DMS79 (cell line): ENCODE measurements at places on chromosomes 11 and 22.

- no peak for DNase-seq
These were observed 51.0 kb upstream of the CSNK2A3 start for GRCh38 chr11:11403763-11404725.

DNA sequence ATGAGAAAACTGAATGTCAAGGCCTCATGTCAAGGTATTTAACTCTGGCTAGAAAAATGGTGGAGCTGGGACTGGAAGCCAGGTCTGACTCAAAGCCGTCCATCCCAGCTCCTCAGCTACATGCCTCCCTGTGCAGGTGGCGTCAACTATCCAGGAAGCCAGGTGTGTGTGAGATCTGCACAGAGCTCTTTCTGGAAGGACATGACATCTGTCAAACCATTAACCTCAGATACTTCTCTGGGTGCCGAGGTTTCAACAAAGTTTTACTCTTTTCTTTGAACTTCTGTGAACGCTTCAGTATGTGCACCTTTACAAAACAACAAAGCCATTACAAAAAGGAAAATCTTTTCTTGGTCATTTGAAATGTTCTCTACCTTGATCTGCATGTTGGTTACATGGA lies 7.0 kb upstream of the CASTOR1 start:
- no peak for DNase-seq

- no peak for DNase-seq
These were observed 23.8 kb upstream of the SCN3B start for GRCh38 chr11:123678246-123678645.

GRCh38 chr11:103587901-103588788 lies 448.3 kb upstream of the DDI1 start:
- DNase-seq, result no peak

DNA sequence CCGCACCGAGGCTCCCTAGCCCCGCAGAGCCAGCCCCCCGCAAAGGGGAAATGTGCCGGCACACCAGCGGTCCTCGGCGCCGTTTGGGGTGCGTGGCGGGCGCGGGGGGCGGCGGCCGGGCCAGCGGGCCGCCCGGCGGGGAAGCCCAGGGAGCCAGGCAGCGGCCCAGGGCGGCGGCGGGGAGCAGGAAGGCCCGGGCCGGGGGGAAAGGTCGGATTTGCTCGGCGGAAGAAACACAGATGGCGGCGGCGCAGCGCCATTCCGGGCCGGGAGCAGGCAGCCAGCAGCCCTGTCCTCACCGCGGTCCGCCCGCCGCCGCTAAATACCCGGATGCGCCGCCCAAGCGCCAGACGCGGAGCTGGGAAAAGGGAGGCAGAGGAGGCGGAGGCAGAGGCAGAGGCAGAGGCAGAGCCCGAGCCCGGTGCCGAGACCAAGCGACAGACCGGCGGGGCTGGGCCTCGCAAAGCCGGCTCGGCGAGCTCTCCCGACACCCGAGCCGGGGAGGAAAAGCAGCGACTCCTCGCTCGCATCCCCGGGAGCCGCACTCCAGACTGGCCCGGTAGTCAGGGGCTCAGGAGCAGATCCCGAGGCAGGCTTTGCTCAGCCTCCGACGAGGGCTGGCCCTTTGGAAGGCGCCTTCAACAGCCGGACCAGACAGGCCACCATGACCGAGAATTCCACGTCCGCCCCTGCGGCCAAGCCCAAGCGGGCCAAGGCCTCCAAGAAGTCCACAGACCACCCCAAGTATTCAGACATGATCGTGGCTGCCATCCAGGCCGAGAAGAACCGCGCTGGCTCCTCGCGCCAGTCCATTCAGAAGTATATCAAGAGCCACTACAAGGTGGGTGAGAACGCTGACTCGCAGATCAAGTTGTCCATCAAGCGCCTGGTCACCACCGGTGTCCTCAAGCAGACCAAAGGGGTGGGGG lies 2.6 kb upstream of the GCAT start:
- no peak for DNase-seq

GRCh38 chr11:75625991-75626888 lies 42.6 kb downstream of the MAP6 start:
- DNase-seq, result peak; percentile 63

DNA sequence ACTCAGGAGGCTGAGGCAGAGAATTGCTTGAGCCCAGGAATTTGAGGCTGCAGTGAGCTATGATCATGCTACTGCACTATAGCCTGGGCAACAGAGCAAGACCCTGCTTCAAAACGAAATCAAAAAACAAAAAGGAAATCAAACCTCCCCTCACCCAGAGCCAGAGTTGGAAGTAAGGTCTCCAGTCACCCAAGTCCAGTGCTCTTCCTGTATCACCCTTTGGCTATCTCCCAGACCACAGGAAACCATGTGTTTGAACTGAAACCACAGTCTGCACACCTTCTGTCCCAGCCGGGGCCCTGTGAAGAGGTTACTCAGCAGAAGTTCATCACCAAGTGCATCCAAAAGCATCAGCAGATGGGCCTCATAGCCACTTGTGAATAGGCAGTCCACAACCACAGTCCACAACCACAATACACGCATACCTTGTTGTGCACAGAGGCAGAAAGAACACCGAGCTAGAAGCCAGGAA lies 4.6 kb downstream of the MYH9 start:
- DNase-seq, result peak; percentile 22

- no peak for DNase-seq
These were observed 809.1 kb downstream of the BRD1 start for GRCh38 chr22:49018601-49019000.
